ENCODE measurements at places on chromosomes 3 and 15.

- DNase-seq, result no peak
Measured at GRCh38 chr3:18208091-18208490, 217.0 kb downstream of the SATB1 start.

DNA sequence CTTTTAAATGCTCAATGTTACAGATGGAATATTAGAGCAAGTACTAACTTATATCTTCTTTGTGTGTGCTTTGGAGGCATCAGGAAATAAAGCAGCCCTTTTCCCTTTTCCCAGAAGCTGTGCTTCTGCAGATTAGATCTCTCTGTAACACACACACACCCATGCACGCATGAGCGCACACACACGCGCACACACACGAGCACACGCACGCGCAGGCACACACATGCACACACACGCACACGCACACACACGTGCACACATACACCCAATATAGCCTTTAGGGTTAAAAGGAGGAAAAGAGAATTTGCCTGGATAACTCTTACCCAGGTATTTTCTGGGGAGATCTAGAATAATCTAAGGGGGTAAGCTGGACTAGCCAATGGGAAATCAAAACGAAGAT lies 56.9 kb downstream of the TFRC start:
- DNase-seq, result no peak

- DNase-seq, result no peak
Measured at GRCh38 chr3:165170236-165170635, 25.9 kb downstream of the SLITRK3 start.

DNA sequence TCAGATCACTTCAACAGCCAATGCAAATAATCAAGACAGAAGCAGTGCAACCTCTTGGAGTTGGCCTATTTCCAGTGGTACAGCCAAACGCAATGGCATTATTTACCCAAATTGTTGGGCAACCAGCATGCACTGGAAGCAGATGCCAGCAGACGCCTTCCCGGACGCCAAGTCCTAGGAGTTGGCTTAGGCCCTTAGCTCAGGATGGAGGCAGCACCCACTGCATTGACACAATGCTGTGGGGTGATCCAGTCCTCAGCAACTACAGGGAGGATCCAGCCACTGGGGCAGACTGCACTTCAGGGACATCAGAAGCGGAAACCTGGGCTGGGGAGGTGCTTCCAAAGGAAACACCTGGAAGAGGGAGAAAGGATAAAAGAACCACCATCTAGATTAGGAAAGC lies 290.4 kb downstream of the FAM43A start:
- no peak for DNase-seq
